ENCODE measurements at places on chromosomes 7 and 10. TPM values are rescaled to one million over a fixed set of nuclear protein-coding genes. Genes with fewer than 3 reads are reported as not detected.

The ZNF467 gene
- total RNA-seq, result 2.3 TPM

The CAMK2G gene
- total RNA-seq, result 30.5 TPM

The MDFIC gene
- 12.7 TPM for total RNA-seq

The HABP2 gene
- not detected for total RNA-seq

The MAGI2 gene
- total RNA-seq, result 5.8 TPM

The TUBAL3 gene
- total RNA-seq, result not detected

The ADAMTS14 gene
- total RNA-seq, result 8.7 TPM

The TMEM72 gene
- not detected for total RNA-seq

The LOXL4 gene
- total RNA-seq, result 3.2 TPM

The PPP1R17 gene
- not detected for total RNA-seq

The TMEM229A gene
- not detected for total RNA-seq

The MMP21 gene
- not detected for total RNA-seq

The BAZ1B gene
- total RNA-seq, result 74.9 TPM

The CNOT4 gene
- total RNA-seq, result 25.4 TPM

The COL17A1 gene
- total RNA-seq, result not detected

The ASB13 gene
- total RNA-seq, result 14.9 TPM

The FAM221A gene
- total RNA-seq, result 2.3 TPM

The SYNPO2L gene
- total RNA-seq, result not detected

The ACHE gene
- 1.4 TPM for total RNA-seq

Data from chondrocyte (in vitro differentiated cells).